Activated CD4-positive, alpha-beta T cell treated with anti-CD3 and anti-CD28 coated beads, Interleukin-2, amount 10 ng/mL, durations not matched to agents 7 days and 5 days (primary cell): ENCODE measurements at places on chromosomes 1 and 21. TPM values are rescaled to one million over a fixed set of nuclear protein-coding genes. Genes with fewer than 3 reads are reported as not detected.

The VASH2 gene
- total RNA-seq = not detected

- peaks cover 50% of the 10 kb centered on the region for H3K4me1 ChIP-seq
- H3K27ac ChIP-seq = no peak overlapping the region
- no peak for DNase-seq
Observed at GRCh38 chr21:44357064-44357837, 3.8 kb downstream of the TRPM2 start.

The COL11A1 gene
- total RNA-seq = not detected

GRCh38 chr1:50237056-50237455 is 128.3 kb downstream of the ELAVL4 start:
- H3K27ac ChIP-seq = no peak overlapping the region
- no peak for DNase-seq
- no peaks in the 10 kb centered on the region for H3K4me1 ChIP-seq
- no peak overlapping the region for H3K4me3 ChIP-seq
- H3K27me3 ChIP-seq = no peaks in the 10 kb centered on the region

GRCh38 chr21:39392981-39393380 is 44.1 kb upstream of the HMGN1 start:
- H3K27me3 ChIP-seq = no peaks in the 10 kb centered on the region
- H3K4me3 ChIP-seq = no peak overlapping the region
- no peak overlapping the region for H3K27ac ChIP-seq
- H3K4me1 ChIP-seq = peaks cover 14% of the 10 kb centered on the region

- H3K4me3 ChIP-seq = no peak overlapping the region
- H3K27ac ChIP-seq = no peak overlapping the region
- no peaks in the 10 kb centered on the region for H3K36me3 ChIP-seq
- H3K4me1 ChIP-seq = no peaks in the 10 kb centered on the region
Observed at GRCh38 chr1:53614231-53615021, 124.5 kb downstream of the GLIS1 start.

GRCh38 chr1:67618285-67619018 is 66.5 kb upstream of the GADD45A start:
- no peaks in the 10 kb centered on the region for H3K4me1 ChIP-seq
- H3K36me3 ChIP-seq = no peaks in the 10 kb centered on the region
- peaks cover 7% of the 10 kb centered on the region for H3K27me3 ChIP-seq
- DNase-seq = no peak
- H3K4me3 ChIP-seq = no peak overlapping the region

The SH2D1B gene
- total RNA-seq = not detected

DNA sequence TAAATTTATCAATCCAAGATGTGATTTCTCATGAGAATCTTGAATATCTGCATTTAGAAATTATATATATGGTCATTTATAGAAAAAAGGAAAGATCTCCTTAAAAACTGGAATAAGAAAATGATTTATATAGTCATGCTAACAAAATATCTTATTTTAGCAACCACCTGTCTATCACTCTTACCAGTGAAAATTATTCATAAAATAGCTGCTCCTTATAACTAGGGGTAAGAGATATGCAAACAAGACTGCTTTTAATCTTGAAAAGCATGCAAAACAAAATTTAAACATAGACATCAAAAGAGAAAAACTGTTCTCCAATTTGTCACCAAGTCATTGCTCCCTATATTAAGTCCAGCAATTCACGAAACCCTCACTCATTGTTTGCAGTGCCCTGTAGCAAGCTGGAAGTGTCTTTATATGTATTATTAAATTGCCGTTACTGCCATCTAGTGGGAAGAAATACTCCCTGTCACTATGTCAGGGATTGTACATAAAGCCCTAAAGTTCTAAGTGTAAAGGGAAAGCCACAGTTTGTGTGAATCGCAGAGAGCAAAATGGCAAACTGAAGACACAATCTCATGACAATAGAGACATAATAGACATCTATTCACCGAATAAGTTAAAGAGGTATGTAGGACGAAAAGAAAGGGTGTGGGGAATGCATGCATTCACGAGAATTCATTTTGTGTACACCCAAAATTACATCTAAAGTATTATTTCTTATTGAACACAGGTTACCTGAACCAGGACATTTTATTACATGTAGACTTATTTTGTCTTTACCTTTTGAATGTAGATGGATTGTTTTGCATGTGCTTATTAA is 600.5 kb downstream of the USP25 start:
- no peak overlapping the region for H3K27ac ChIP-seq
- DNase-seq = peak; percentile 32
- H3K4me1 ChIP-seq = no peaks in the 10 kb centered on the region
- H3K36me3 ChIP-seq = no peaks in the 10 kb centered on the region

DNA sequence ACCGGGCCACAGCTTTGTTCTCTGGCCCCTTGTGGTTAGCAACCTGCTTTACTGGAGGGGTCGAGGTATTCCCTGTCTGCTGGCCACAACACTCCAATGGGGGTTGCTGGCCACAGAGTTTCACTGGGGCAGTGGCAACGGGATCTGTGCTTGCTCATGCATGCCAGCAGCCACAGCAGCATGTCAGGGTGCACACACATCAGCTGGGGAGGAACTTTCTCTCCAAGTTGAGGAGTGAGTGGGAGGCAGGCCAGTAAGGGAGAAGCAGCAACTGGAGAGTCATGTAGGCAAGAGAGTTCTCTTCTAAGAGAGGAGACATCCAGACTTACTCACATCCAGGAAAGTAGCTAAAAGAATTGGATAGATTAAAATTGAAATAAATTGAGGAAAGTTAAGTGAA is 38.0 kb downstream of the SAMD13 start:
- no peaks in the 10 kb centered on the region for H3K36me3 ChIP-seq
- H3K27ac ChIP-seq = no peak overlapping the region
- no peak for DNase-seq
- no peaks in the 10 kb centered on the region for H3K4me1 ChIP-seq
- no peaks in the 10 kb centered on the region for H3K27me3 ChIP-seq
- H3K4me3 ChIP-seq = no peak overlapping the region
